CD4-positive, alpha-beta T cell treated with Interleukin-6 at 100 ng/mL for 8 hours (primary cell): ENCODE measurements at places on chromosomes 7 and 10.

GRCh38 chr10:86712317-86712707 is 44.0 kb downstream of the LDB3 start:
- DNase-seq, result no peak

DNA sequence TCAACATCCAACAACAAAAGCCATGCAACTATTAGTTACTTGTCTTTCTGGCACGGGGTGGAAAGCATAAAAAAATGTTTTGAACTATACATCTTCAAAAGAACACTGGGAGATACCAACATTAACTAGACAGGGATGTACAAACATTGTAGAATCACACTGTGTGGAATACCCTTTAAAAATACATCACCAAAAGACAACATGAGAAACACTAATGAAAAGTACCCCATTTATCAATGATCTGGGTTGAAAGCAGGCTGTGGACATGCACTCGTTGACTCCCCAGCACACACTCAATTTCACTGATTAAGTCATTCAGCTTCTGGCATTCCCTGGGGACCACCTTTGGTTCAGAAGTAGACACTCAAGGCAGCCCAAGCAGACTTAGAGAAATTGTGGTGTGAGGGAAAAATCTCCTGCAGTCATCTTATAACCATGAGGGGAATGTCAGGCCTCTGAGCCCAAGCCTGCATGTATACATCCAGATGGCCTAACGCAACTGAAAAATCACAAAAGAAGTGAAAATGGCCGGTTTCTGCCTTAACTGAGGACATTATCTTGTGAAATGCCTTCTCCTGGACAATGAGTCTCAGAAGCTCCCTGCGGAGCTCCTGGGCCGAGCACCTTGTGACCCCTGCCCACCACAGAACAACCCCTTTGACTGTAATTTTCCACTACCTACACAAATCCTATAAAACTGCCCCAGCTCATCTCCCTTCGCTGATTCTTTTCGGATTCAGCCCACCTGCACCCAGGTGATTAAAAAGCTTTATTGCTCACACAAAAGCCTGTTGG is 53.0 kb downstream of the CACUL1 start:
- no peak for DNase-seq

GRCh38 chr7:90474284-90475210 is 5.1 kb downstream of the PTTG1IP2 start:
- DNase-seq, result no peak

DNA sequence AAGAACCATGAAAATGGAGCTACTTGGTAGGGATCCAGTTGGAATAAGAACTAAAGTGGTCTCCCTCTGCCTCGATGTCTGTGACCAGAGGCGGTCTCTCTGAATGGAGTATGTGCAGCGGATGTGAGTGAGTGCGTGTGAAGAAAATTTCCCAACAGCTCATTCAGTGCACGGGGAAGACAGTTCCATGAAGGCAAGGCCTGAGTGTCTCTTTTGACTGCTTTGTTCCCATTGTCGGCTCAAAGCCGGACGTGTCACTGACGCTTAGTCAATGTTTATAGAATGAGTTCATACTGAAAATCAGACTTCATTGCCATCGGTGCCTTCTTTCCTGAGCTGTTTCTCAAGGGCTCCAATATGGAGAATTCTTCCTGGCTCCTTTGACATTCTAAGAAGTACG is 55.3 kb upstream of the GRB10 start:
- DNase-seq, result no peak
